GM20000 (cell line): ENCODE measurements at places on chromosomes 13 and 19.

DNA sequence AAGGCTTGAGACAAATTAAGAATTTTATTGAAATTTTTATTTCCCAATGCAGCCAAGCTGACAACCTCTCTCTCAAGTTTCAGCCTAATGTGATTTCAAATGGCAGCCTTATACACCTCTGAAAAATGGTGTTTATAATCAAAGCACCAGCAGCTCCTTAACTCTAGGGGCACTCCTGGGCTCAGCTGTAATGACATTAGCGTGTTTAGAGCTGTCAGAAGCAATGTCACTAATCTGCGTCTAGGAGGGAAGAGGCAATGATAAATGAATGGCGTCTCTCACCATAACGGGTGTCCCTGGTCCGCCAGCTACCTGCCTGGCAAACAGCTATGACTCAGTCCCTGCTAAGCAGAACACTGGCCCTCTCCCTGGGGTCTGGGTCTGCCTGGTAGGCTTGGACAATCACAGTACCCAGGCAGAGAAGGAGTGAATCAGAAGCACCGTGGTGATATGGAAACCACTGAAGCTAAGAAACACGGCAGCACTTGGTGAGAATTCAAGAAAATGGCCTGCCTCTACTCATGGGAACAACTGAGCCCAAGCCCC, 131.8 kb upstream of the VSTM2B start:
- no peak for DNase-seq

DNA sequence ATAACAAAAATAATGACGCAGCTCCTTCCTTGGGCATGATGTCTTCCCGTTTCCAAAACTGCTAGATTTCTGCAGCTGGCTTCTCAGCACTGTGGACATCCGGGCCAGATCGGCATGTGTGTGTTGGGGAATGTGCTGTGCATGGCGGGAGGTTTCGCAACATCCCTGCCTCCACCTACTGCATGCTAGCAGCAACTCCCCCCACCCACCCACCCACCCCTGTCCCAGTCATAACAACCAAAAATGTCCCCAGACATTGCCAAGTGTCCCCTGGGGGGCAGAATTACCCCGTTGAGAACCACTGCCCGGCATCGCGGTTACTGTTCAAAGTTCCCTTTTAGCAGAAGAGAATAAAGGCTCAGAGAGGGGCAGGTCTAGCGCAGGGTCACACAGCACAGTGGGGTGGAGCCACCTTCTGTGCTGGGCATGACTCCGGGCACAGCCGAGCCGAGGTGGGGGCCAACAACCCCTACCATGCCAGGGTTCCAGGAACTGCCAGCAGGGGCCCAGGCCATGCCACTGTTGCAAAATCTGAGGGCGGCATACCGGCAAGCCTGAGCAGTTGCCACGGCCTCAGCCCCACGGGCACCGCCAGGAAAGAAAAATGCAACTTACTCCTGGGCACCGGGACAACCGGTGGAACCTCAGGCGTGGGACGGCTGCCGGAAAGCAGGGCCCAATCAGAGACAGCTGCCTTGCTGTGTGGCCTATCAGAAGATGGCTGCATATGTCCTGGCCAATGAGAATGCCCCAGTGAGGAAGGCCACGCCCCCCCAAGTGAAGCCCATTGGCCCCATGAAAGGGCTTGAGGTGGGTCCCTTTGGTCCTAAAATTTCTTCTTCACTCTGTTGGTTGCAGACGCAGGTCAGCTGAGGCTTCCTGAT, 22.5 kb upstream of the NFIC start:
- no peak for DNase-seq

GRCh38 chr13:29802621-29803020, 47.8 kb downstream of the UBL3 start:
- no peak for DNase-seq

- DNase-seq: no peak
Measured at GRCh38 chr13:105798541-105798940, 736.9 kb downstream of the EFNB2 start.

DNA sequence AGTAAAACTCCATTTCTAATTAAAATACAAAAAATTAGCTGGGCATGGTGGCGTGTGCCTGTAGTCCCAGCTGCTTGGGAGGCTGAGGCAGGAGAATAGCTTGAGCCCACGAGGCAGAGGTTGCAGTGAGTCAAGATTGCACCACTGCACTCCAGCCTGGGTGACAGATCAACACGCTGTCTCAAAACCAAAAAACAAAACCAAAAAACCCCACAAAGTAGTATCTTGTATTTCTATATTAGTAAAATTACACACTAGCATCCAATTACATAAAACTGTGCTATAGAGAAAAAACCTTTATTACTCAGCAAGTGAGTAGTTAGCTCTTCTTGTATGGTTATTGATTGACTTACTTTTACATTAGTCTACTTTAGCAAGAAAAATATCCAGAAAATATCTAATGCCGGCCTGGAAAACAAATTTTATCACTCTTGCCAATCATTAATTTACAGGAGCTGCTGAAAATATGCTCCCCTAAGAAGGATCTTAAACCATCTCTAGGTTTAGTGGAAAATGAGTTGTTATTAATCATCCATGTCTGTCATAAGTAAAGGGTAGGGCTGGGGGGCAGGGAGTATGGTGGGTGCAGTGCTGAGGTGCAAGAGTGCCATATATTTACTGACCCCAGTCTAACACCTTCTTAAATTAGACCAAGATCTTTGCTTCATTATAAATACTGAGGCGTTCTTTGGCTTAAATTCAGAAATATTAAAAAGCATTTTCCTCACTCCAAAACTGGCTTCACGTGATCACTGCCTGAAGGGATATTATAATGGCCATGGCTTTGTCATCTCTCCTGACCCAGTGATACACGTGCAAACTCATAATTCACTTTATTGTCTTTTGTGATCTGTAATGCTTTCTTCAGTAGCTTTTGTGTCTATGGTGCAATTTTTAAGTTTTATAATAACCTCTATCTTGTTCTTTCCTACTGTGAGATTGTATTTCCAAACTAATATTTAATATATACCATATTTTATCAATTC, 44.1 kb downstream of the UBL3 start:
- no peak for DNase-seq

DNA sequence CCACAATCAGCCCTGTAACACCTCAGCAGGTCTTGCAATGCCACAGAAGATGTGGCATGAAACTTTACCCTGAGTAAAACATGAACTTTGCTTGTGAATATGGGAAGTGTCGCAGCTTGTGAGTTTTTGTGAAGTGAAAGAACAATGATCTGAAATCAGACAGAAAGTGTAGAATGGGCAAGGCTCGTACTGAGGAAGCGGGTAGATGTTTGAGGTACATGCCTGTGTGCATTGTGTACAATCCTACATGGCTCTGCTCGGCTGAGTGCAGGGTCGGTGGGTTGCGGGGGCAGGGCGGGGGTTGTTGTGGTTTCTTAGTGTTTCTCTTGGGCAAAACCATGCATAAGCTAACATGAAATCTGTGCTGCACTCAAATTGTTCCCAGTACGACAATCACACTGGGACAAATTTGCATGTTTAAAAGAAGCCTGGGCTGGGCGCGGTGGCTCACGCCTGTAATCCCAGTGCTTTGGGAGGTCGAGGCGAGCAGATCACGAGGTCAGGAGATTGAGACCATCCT, 1.1 kb downstream of the NLRP13 start:
- no peak for DNase-seq

DNA sequence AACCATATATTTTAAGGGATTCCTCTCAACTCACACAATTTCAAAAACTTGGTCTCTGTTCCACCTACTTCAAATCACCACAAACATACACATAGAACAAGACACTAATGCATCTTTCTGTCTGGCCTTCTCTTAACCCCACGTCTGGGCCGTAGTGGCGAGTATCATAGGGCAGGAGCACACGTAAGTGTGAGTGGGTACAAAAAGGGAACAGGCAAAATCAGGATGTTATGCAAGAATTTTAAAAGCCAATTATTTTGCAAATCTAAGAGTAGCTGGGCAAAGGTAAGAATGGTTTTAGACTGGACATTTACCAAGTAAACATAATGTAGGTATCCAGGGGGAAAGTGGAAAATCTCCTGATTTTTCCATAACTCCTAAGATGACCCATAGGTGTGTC, 35.1 kb downstream of the MTMR6 start:
- DNase-seq: no peak

GRCh38 chr13:73872397-73872796, 261.8 kb downstream of the KLF12 start:
- no peak for DNase-seq

DNA sequence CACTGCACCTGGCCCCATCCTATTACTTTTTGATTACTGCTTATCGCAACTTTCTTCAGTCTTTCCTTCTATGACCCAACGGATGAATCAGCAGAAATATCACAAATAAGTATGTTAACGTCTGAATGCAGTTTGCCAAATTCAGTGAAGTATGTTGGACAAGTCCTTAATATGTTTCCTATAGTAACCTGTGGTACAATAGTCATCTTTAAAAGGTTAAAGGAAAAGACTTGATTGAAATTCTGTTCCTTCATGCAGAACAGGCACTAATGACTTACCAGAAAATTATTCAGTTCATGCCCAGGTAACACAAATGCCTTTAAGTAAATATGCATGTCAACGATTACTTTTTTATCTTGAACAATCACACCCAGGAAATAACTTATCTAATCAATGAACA, 242.6 kb downstream of the KCTD12 start:
- DNase-seq: no peak

GRCh38 chr19:18503971-18504885, 17.6 kb downstream of the ELL start:
- DNase-seq: peak; percentile 70

DNA sequence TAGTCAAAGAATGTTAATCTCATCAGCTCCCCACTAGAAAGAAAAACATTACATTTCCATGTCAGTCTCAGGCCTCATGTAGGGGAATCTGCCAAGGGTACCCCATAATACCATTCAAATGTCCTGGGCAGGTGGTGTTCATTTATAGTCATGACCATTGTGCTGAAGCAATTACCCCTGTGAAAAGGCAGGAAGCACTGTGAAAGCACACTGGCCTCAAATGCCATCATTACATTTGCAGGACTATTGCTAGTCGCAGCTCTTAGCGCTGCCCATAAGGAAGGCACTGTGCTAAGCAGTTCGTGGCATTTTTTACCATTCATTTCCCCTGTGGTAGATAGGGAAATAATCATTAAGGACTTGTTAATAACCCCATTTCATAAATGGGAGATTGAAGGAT, 109.0 kb downstream of the LHFPL6 start:
- no peak for DNase-seq

DNA sequence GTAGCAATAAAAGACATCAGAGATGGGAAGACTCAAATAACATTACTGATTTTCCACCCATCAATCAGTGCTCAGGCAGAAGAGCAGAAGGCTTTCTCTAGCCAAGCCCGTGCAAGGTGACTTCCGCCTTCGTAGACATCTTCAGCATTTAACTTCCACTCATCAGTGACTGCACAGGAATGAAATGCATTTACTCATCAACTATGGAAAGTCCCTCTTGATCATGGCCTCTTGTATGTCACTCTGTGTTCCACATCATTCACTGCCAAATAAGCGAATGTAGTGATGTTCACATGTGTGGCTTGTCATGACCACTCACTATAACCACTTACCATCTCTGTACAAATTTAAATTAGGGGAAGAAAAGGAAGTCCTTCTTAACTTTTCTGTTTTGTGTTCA, 49.4 kb downstream of the SACS start:
- peak; percentile 58 for DNase-seq

DNA sequence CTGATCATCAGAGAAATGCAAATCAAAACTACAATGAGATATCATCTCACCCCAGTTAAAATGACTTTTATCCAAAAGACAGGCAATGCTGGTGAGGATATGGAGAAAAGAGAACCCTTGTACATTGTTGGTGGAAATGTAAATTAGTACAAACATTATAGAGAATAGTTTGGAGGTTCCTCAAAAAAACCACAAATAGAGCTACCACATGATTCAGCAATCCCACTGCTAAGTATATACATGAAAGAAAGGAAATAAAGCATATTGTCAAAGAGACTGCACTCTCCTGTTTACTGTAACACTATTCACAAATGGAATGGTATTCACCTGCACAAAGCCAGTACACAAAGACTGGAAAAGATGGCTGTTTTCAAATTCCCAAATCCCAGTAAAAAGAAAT, 1233.7 kb downstream of the PCDH17 start:
- no peak for DNase-seq

GRCh38 chr19:12984143-12984627, 11.1 kb upstream of the NFIX start:
- no peak for DNase-seq

DNA sequence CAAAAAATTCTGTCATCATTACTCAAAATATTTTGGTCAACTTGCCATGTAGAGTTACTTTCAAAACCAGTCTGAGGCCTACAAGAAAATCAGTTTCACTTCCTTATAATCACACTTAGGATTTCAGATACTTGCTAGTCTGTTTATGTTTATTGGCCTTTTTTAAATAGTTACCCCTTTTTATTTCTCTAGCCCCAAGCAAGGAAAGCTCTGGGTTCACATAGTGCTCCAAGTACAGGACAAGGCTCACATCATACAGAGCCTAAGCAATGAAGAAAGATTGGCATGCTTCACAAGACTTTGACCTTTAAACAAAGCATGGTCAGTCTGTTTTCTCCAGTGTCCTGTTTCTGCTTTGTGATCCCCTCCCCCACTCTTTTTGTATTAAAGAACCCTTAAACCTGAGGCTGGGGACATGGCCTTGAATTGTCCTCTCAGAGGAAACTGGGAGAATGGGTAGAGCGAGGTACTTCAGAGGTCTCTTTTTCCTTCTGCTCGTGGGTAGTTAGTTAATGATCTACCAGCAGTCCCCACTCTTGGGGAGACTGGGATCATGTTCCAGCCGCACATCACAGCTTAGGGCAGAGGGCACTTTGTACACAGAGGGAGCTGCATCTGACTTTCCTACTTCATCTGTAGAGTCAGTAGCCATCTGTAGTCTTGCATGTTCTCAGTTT, 30.7 kb downstream of the CEACAM1 start:
- DNase-seq: peak; percentile 42

DNA sequence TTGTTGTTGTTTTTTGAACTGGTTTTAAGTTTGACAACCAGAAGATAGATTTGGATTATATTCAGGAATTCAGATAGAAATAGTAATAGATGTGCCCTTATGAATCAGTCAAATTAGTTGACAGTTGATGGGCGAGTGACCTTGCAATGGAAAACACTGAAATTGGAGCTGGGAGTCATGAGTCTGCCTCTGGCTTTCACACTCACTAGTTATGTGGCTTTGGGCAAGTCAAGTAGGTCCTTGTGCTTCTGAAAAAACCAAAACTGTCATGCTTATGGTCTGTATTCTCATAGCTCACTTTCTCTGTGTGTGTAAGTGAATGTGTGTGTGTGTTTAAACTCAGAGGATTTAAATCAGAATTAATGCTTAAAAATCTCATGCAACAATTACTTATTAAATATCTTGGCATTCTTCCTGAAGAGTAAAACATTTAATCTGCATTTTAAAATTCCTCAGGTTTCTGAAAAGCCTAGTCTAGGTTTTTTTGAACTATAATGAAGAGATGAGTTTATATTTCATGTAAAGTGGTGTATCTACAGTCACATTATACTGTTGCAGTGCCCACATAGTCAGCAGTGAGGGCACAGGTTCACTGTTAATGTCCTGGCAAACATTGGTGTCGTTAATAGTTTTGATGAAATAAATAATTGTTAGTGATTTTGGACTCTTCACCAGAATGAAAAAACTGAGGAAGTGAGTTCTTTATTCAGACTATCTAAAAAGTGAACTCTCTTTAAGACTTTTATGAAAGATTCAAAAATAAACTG, 32.5 kb downstream of the UCHL3 start:
- no peak for DNase-seq

GRCh38 chr13:19150226-19150625, 31.4 kb downstream of the TUBA3C start:
- DNase-seq: no peak
